Ascending aorta (tissue), 2 donors: ENCODE measurements at places on chromosomes 16 and 17.

DNA sequence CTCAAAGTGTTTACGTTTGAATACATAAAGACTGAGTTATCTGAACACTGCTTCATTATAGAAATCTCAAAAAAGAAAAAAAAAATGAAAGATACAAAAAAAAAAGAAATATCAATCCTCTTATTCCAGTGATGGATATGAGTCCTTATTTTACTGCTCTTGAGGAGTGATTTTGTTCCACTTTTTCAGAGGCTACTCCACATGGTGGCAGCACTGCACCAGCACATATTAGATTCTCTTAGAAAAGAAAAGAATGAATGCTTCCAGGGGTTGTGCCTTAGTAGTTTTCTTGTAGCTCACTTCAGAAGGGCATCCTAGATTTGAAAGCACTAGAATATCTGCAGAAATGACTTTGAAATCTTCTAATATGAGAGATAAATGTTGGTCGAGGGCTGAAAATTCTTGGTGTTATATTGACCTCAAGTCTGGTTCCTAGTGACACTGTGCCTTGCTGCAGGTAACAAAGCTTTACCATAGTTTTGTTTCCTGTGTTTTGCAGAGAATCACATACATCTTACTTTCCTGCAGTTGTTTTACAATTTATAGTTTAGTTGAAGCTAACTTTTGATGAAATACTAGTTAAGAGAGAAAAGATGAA, 25.9 kb downstream of the AP2B1 start:
- no peak for DNase-seq

GRCh38 chr16:1707193-1707790, 1.3 kb downstream of the MAPK8IP3 start:
- DNase-seq = no peak

- DNase-seq = no peak
Observed at GRCh38 chr16:30551781-30552180, 6.4 kb downstream of the ZNF764 start.

GRCh38 chr16:15919331-15919730, 30.1 kb upstream of the ABCC1 start:
- no peak for DNase-seq

- DNase-seq = no peak
Observed at GRCh38 chr16:80602894-80603293, 62.1 kb downstream of the DYNLRB2 start.
